COR-L47 (cell line): ENCODE measurements at places on chromosomes 11 and 22.

DNA sequence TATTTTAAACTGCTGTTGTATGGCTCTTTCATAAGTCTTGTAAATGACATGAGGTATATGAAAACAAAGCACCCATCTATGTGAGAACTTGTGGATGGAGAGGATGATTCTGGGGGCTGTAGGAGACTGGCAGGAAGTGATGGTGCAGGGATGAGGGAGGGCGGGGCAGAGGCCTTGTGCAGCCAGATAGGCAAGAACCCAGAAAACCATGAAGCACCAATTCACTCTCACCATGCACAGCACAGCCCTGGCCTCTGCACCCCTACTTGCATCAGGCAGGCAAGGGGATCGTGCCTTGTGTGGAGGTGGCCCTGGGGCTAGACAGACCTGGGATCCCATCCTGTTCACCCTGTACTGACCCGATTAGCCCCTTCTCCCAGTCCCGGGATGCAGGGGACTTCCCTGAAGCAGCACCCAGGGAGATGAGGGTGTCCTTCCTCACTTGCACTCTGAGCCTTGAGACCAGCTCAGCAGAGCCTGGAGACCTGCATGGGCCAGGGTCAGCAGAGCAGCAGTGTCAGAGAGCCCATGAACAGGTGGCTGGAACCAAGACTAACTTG, 85.5 kb downstream of the MORC2 start:
- no peak for DNase-seq

DNA sequence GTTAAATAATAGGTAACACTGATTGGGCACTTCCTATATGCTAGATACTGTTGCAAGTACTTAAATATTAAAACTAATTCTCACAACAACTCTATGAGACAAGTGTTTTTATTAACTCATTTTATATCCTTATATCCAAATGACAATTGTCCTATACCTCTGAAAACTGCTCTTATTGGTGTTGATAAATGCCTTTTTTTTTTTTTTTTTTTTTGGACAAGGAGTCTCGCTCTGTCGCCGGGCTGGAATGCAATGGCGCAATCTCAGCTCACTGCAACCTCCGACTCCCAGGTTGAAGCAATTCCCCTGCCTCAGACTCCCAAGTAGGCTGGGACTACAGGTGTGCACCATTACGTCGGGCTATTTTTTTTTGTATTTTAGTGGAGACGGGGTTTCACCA, 41.6 kb downstream of the MRTFA start:
- DNase-seq = no peak

GRCh38 chr11:17607083-17607429, 60.0 kb downstream of the OTOG start:
- no peak for DNase-seq

DNA sequence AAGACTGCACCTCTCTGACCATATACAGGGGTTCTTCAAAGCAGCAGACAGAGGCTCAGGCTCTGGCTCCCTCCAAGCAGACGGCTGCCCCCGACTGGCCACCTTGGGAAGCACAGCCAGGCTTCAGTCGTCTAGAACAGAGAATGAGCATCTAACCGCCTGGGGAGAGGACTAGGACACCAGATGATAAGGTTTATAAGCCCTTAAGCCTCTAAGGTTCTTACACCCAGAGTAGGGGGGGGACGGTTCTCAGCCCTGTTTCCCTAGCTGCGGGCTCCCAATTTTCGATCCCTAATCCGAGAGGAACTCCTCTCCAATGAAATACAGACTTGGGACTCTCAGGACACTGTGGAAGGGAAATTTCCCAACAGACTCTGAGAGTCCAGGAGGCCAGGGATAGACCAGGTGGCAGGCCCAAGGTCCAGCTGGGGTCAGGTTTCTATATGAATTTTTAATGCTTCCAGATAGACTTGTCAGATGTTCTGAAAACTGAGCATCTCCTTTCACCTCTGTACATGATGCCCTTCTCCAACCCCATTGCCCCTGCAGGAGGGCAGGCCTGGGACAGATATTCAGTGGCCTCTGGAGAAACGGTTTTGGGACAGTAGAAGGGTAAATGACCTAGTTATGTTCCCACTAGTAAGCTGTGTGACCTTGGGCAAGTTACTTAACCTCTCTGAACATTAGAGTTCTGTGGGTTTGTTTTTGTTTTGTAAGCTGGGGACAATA, 20.2 kb downstream of the RTN4RL2 start:
- peak; percentile 18 for DNase-seq

DNA sequence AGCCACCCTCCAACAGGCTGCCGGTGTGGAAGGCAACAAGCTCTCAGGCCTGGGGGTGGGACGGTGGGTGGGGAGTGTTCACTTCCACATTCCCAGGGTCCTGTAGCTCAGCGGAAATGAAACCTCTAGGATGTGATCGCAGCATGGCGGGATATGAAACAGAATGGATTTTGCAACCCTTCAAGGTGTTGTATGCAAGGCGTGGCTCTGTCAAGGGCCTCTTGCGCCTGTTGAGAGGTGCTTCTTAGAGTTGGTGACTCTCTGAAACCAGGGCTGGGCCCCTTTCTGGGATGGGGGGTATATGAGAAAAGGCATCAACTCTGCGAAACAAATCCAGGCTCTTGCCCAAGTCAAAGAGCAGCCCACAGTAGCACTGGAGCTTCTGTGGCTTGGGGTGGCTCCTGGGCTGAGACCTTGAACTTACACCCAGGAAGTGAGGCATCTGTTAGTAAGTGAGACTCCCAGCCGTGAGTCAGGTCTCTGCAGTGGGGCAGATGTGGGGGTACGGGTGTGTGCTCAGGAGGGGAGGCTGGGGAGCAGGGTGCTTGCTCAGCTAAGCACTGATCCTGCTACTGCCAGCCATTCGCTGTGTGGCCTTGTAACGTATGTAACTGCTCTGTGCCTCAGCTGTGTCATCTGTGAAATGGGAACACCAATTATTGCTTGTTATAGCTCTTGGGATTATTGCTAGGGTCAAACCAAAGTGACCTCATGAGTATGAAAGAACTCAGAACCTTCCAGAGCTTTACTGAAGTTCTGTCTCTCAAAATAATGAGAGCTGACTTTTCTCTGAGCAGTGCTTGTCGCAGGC, 28.3 kb downstream of the NECTIN1 start:
- no peak for DNase-seq

- DNase-seq = no peak
Observed at GRCh38 chr11:129960216-129961214, 42.1 kb downstream of the PRDM10 start.

DNA sequence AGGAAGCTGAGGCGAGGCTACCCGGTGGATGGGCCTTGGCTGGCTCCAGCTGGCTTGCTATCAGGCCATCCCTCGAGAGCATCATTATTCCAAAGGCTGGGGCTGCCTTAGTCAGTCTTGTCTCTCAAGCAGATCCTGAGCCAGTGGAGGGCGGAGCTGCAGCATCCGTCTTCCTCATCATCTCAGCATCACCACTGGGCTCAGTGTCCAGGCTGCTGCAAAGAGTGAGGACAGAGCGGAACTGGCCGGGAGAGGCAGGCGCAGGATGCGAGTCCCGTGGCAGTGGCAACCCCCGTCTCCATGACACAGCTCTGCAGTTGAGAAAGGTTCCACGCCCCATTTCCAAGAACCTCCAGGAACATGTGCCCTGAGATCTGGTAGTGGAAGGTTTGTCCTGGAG, 4.4 kb downstream of the TP53I11 start:
- no peak for DNase-seq

GRCh38 chr11:111472228-111472627, 40.0 kb downstream of the BTG4 start:
- DNase-seq = no peak

- DNase-seq = no peak
Observed at GRCh38 chr22:41524809-41525449, 19.3 kb downstream of the POLR3H start.

DNA sequence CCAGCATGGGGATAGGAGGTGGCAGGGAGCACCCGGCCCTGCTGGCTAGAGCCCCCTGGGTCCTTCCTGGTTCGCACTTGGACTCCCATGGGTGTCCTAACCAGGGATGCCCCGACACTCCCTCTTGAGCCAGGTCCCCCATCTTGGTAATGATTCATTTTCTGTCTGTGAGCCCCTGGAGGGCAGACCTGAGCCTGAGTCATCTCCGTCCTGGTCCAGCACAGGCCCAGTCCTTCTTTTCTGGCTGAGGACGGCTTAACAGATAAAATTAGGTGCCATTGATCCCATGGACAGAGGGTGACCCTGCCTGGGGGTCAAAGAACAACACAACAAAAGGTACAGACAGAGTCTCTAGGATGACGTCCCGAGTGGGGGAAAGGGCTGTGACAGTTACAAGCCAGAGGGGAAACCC, 3.5 kb downstream of the RHOD start:
- DNase-seq = no peak

- DNase-seq = no peak
Observed at GRCh38 chr22:36387709-36387958, 133 bp downstream of the MYH9 start.

DNA sequence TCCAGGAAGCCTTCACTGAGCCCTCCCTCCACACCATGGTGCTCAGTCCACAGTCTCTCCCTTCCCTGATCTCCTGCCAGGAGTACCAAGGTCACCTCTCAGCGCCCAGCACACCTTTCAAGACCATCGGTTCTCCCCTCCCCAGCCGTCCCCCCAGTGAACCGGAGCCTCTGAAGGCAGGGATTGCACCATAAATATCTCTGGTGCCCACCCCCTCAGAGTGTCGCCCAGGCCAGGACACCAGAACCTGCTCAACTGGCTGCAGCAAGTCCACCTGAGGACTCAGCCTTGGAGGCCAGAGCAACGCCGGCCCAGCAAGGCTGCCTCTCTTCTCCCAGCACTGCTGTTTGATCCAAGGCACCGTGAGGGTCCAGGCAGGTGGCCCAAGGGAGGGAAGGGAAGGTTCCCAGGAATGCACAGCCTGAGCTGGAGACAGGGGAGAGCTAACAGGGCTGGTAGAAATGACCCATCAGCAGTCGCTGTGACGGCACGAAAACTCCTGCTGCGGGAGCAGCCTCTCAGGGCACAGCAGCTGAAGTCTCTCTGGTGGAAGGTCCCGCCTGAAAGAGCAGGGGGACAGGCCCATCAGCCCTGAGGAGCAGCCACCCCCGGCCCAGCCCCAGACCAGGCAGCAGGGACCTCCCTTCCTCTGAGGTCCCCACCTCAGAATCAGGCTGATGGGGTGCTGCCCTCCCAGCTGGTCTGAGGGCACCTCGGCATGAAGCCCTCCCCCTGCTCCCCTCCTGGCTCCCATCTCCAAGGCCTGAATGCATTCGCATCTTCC, 80.3 kb downstream of the BUD13 start:
- no peak for DNase-seq

DNA sequence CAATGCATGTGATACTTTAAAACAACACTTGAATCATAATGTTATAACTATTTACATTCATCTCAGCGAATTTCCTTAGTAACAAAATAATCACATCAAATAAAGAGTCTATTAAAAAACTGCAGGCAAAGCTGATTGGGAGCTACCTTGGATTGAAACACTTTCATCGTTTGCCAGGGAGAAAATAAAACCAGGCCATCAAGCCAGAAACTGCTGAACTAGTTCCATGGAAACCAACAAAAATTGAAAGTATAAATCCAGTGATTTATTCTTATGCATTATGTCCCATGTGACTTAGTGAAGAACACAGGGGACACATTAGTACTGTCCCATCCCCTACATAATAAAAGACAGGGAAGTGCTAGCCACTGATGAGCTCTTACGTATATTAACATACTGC, 21.7 kb downstream of the SLC35F2 start:
- DNase-seq = no peak

GRCh38 chr11:100151944-100152343, 535.1 kb upstream of the ARHGAP42 start:
- DNase-seq = no peak

GRCh38 chr11:111515591-111515990, 1.0 kb downstream of the HOATZ start:
- DNase-seq = no peak

DNA sequence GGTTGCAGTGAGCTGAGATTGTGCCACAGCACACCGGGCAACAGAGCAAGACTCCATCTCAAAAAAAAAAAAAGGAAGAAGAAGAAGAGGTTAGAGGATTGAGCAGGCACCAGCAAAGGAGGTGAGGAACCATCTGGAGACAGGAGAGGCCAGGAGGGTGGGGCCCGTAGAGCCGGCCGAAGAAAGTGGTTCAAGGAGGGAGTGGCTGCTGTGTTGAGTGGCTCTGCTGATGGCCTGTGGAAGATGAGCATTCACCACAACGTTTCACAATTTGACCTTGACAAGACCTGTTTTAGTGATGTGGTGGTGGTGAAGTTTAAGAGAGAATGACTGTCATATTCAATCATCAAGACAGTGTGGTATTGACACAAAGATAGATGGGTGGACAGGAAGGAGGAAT, 6.8 kb upstream of the CTSD start:
- DNase-seq = no peak

DNA sequence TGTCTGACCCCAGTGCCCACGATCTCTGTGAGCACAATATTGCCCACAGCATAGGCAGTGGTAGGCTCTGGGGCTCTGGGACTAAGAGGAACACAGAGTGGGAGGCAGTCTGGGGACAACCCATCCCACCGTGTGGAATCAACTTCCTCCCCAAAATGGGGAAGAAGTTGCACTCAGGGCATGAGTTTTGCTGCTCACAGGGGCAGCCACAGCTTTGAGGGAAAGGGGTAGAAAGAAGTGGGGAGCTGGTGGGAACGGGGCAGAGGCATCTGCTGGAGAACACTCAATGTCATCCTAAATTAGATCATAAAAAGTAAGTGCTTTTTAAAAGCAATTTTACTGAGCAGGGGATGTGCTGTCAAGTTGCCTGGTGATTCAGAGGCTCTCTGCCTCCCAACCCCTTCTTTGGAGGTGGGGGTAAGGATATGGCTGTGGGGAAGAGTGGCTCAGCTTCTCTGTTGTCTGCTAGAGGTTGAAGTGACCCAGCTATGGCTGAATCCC, 233.8 kb upstream of the NCAM1 start:
- DNase-seq = no peak

DNA sequence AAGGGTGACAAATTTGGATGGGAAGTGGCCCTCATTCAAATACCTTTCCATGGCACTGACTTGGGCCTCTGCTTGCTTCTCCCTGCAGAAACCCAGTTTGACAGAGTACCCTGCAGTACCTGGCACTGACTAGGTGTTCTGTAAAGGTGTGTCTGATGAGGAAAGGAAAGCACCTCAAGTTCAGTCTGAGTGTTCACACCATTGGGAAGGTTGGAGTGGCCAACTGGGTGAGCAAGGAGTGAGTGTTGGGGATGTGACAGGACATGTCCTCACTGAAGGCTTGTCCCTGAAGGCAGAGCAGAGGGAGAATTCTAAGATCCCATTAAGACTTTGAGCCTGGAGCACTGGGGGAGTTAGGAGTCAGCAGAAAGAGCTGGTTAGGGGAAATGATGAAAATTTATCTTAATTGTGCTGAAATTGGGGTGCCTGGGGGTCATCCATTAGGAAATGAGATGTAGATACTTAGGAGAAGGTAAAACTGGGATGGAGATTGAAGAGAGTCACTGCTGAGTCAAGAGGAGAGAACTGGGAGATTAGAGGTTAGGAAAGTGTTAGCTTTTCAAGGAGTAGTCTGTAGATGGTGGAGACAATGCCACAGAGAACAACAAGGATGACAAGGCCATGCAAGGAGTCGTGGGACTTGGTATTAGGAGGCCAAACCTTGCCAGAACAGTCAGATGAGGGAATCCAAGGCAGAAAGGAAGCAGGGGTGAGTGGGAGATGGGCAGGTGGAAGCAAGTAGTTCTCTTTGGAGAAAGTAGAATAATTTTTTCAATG, 6.1 kb downstream of the SREBF2 start:
- DNase-seq = no peak

- DNase-seq = peak; percentile 72
Observed at GRCh38 chr11:60924110-60924905, at the start of gene TMEM132A. TSS of gene TMEM132A (plus strand) at chr11:60924460. CDS start at chr11:60924634, 174 bp downstream.
